ENCODE measurements at places on chromosomes 5 and 9. TPM values are rescaled to one million over a fixed set of nuclear protein-coding genes. Genes with fewer than 3 reads are reported as not detected.

FOXD4L6 gene
- total RNA-seq = not detected

C6 gene
- not detected for total RNA-seq

GMCL2 gene
- not detected for total RNA-seq

CER1 gene
- total RNA-seq = not detected

ABCA1 gene
- 67.4 TPM for total RNA-seq

PRUNE2 gene
- total RNA-seq = 619 TPM

ROPN1L gene
- 0.26 TPM for total RNA-seq

CDH12 gene
- total RNA-seq = not detected

N4BP3 gene
- 0.32 TPM for total RNA-seq

KIF4B gene
- not detected for total RNA-seq

CDH9 gene
- not detected for total RNA-seq

SQSTM1 gene
- total RNA-seq = 739 TPM

LRRC14B gene
- not detected for total RNA-seq

C8G gene
- 0.39 TPM for total RNA-seq
